ENCODE measurements at places on chromosomes 2 and 18. TPM values are rescaled to one million over a fixed set of nuclear protein-coding genes. Genes with fewer than 3 reads are reported as not detected.

The SERPINB12 gene
- not detected for total RNA-seq

The CYP20A1 gene
- total RNA-seq, result 52.4 TPM

The UGT1A4 gene
- 3.8 TPM for total RNA-seq

The PIEZO2 gene
- 0.30 TPM for total RNA-seq

The NEMP2 gene
- 15.8 TPM for total RNA-seq

The ZSWIM2 gene
- total RNA-seq, result not detected

The CROCC2 gene
- total RNA-seq, result under 0.01 TPM

The VPS54 gene
- 31.8 TPM for total RNA-seq

The DNER gene
- total RNA-seq, result 1.2 TPM

DNA sequence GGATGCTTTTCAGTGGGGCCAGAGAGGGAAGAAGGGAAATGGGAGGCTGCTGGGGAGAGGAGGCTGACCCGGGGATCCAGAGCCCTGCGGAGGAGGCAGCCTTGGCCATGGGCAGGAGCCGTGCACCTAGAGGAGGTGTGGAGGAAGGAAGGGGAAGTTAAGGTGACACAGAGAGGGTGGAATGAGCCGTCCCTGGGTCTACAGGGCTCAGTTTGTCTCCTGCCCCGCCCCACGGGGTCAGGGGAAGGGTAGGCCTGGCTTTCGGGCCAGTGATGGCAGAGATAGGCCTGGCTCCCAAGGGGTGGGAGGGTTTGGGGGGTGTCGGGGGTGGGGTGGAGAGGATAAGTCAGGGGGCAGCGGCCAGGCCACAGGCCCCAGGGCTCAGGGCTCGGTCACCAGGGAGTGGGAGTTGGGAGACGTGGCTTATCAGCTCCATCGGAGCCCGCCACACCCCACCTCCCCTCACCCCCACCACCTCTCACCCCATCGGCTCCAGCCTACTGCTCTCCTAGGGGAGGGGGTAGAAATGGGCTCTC, 39.5 kb upstream of the NOTO start:
- no peak for DNase-seq

DNA sequence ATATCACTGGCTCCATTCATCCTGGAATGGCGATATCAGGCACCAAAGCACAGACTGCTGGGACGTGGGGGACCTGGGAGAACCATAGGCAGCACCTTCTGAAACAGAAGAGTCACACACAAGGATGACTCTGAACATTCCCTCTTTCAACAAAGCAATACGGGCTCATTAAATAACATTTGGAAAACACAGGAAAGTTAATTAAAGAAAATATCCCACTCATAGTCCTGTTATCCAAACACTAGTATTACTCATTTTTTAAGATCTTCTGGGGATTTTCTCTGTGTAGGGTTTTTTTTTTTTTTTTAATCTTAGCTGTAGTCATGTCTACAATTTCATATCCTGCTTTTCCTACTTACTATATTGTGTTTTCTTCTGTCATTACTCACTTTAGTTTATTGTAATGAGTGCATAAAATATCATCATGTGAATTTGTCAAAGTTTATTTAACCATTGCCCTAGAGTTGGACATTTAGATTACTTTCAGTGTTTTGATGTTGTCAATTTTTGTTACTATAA, 70.0 kb upstream of the SP3 start:
- no peak for DNase-seq

GRCh38 chr2:161004379-161004778, 155.8 kb upstream of the TANK start:
- DNase-seq, result peak; percentile 21

GRCh38 chr2:137507237-137507636, 457.0 kb upstream of the HNMT start:
- no peak for DNase-seq

DNA sequence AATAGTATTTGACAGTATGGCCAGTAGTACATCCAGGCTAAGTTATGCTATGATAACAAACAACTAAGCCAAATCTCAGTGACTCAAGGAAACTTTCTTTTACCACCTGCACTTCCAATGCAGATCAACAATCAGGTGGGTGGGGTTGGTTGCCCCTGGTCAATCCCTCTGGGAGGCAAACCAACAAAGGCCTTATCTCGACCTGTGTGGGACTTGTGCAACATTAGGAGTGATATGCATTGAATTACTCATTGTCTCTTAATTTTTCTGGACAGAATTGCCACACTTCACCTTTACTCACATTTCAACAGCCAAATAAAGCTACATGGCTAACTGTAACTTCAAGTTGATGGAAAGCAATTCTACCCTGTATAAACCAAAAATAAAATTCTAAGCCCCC, 1049.3 kb upstream of the CDH2 start:
- peak; percentile 6 for DNase-seq

DNA sequence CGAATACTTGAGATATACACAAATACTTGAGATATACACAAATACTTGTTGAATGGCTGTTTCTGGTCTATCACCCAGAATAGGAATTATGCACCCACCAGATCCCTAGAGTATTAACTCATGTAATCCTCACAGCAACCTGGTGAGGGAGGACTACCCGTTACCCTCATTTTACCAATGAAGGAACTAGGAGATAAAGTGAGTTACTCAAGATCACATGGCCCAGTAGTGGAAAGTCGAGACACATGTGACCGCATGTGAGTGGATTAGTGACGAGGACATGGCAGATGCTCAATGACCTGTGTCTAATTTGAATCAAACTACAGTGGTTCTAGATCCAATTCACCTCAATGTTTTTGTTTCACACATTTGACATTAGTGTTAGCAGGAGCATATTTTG, 2.4 kb downstream of the MOGAT1 start:
- no peak for DNase-seq

GRCh38 chr2:34998741-34999140, 1356.8 kb upstream of the CRIM1 start:
- DNase-seq, result no peak

DNA sequence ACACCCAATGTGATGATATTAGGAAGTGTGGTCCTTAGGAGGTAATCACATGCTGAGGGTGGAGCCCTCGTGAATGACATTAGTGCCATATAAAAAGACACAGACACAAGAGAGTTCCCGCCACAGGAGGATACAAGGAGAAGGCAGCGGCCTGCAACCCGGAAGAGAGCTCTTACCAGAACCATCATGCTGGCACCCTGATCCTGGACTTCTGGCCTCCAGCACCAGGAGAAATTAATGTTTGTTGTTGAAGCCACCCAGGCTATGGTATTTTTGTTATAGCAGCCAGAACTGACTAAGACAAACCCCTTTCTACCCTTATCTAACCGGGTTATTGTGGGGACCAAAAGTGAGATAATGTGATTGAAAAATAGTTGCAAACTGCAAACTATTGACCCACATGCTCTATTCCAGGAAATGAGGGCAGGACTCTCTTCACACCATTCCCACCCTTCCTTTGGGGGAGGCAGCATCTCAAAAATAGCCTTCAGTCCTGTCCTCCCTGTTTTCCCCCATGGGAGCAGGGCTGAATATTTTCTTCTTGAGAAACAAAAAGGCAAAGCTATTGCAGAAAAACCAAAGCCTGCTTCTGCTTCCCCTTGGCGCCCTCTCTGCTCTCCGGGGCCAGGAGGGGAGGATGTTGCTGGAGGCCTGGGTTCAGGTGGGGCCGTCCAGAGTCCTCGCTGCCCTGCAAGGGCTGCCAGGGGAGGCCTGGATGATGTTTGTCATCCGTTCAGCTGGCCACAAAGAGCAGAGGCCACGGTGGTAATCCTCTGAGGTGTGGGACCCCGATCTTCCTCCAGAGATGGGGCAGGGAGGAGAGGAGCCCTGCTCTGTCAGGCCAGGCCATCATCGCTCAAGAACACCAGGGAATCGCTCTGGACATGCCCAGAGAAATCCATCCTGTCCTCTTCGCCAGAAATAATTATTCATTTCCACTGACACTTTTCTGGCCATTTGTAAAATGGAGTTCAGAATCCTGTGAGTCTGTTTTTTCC, 73.8 kb upstream of the HAAO start:
- no peak for DNase-seq

GRCh38 chr2:181656450-181657291, at the start of gene CERKL:
Gene CERKL (minus strand): TSS chr2:181657105. CDS start chr2:181657006, 99 bp downstream.
- DNase-seq, result peak; percentile 61

DNA sequence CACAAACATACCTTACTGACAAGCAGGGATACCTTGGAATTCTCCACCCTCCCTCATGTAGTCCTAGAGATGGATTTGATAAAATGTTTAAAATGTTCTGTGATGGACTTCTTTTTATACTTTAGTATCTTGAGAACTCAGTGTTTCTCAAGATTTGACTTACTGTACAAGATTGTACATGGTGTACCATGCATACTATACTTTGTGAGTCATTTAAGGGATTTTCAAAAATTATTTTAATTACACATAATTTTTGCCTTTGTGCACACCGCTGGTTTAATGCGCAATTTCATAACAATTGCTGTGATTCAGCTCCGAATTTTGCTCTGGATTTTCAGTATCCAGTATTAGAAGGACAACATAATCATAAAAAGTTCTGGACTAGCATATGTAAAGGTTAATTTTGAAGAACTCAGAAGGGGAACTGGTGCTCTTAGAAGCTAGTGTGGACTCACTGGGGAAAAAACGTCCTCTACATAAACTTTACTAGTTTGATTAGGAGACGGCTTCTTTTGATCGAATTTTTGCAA, 78.6 kb upstream of the ACSL3 start:
- DNase-seq, result no peak

GRCh38 chr2:221845021-221845365, 272.9 kb upstream of the EPHA4 start:
- no peak for DNase-seq

DNA sequence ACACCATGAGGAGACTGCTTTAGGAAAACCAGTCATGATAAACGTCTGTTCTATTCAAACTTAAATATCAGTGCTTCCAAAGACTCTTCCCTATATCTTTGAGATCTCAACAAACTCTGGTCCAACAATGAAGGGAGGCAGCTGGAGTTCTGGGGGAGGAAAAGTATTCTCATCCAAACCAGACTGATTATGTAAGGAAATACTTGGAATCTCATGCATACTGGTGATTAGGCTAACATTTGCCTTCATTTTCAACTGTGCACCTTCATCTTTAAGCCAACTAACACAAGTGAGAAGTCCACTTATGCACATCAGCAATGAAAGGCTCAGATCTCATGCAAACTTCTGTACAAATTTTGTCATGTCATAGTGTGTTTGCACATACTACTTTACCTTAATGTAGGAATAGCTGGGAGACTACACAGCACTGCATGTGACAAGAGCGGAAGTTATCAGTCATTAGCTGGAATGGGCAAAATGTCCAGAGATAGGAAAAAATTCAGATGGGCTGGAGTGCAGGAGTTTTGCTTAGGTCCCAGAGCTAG, 67.5 kb upstream of the STK17B start:
- no peak for DNase-seq

DNA sequence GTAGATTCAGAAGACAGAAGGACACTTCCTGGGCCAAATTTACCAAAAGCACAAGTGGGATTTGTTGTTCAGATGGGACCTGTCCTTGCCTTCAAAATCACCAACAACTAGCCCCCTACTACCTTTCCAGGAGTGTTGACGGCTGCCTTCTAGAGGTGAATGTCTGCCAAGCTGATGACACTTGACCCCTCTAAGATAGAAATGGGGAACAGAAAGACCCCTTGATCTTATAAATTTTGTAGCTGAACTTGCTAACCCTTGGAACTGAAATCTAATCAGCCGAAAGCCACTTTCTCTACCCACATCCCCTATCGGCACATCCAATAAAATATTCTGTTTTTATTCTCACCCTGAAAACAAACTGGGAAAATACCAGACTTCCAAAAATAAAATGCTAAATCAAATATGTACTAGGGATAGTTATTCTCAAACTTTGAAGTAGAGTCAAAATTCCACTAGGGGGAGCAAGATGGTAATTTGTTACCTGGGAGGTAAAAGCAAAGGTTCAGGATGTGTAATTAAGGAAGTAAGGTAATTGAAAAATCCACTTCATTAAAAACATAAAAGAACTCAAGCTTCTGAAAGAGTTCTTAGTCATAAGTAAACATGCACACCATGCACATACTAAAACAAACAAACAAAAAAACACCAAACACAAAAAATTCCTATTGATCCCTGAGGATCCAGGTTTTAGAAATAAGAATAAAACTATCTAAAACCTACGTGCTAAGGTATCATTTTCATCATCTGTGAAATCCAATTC, 119.2 kb downstream of the ANKRD44 start:
- peak; percentile 61 for DNase-seq

- no peak for DNase-seq
Observed at GRCh38 chr2:63064197-63064596, 13.6 kb downstream of the OTX1 start.

GRCh38 chr18:77622009-77622692, 372.5 kb downstream of the GALR1 start:
- DNase-seq, result no peak

DNA sequence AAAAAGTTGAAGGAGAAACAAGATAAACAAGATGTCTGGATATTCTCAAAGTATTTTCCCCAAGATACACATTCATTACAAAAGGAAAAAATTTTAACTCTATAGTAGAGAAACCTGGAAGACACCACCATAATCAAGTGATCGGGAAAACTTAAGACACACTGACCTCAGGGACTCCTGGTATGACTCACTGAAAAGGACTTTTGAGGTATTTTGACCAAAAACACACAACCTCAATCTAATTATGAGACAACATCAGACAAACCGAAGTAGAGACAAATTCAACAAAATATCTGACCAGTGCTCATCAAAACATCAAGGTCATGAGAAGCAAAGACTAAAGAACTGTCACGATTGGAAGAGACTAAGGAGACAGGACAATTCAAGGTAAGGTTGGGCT, 34.7 kb downstream of the LPIN2 start:
- peak; percentile 81 for DNase-seq

Measured in renal cortical epithelial cell (primary cell).